ENCODE measurements at places on chromosomes 4 and X. TPM values are rescaled to one million over a fixed set of nuclear protein-coding genes. Genes with fewer than 3 reads are reported as not detected.

The PAGE2B gene
- total RNA-seq: not detected

DNA sequence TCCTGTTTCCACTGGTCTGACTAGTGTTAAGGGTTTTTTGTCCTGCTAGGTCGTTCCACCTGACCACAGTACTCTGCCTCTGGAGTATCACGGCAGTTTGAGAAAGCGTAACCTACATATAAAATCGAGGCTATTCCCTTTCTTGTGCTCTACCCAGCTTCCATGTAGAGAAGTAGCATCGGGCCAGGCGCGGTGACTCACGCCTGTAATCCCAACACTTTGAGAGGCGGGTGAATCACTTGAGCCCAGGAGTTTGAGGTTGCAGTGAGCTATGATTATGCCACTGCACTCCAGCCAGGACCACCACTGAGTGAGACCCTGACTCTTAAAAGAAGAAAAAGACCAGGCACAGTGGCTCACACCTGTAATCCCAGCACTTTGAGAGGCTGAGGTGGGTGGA, 7.5 kb downstream of the PPEF1 start:
- H3K27me3 ChIP-seq: no peaks in the 10 kb centered on the region
- H3K4me3 ChIP-seq: no peak overlapping the region
- no peak overlapping the region for H3K27ac ChIP-seq

GRCh38 chr4:163217505-163217904, 50.8 kb upstream of the NAF1 start:
- no peaks in the 10 kb centered on the region for H3K27me3 ChIP-seq
- H3K4me1 ChIP-seq: no peaks in the 10 kb centered on the region
- no peak overlapping the region for H3K27ac ChIP-seq
- no peak for DNase-seq

DNA sequence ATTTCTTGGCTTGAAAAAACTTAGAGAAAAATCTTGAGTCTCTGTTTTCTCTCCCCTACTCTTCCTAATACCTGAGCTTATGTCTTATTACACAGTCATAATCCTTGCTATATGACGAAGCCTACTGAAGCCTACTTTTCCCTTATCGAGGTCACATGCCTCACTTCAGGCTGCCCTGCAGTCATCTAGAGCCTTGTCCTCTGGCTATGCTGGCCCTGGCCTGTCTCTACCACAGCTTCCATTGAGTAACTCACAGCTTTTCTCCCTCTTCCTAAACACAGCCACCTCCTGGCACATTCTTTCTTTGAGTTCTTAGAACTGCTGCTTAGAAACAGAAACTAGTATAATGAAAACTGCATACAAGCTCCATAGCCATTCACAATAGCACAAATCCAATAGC, 1698.3 kb downstream of the STIM2 start:
- H3K4me3 ChIP-seq: no peak overlapping the region
- no peak for DNase-seq
- no peaks in the 10 kb centered on the region for H3K36me3 ChIP-seq
- H3K27ac ChIP-seq: no peak overlapping the region
- H3K4me1 ChIP-seq: no peaks in the 10 kb centered on the region

DNA sequence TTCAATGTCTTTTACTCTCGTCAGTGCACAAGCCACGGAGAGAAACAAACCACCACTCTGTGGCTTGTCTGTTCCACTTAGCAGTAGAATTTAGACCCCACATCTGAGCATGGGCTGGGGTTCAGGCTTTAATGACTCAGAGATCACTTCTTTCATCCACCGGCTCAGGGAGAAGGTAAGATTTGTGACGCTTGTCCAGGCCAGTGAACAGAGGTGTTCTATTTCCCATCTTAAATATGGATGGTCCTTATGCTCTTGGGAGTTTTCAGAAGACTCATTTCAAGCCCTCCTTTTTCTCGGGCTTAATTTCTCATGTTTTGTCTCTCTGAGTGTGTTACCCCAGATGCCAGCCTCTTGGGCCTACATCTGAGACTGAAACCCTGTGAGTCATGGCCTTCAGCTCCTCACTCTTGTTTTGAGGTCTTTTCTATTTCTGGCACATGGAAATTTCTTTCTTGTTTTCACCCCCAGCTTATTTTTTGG, 127.4 kb upstream of the SFRP2 start:
- no peaks in the 10 kb centered on the region for H3K36me3 ChIP-seq
- H3K4me3 ChIP-seq: no peak overlapping the region

GRCh38 chr4:162891788-162892707, 274.6 kb downstream of the NAF1 start:
- H3K27me3 ChIP-seq: no peaks in the 10 kb centered on the region
- H3K4me3 ChIP-seq: no peak overlapping the region
- DNase-seq: no peak
- H3K36me3 ChIP-seq: no peaks in the 10 kb centered on the region
- H3K4me1 ChIP-seq: no peaks in the 10 kb centered on the region

The HSFX1 gene
- 1.0 TPM for total RNA-seq

- H3K4me1 ChIP-seq: no peaks in the 10 kb centered on the region
- no peak overlapping the region for H3K4me3 ChIP-seq
- H3K36me3 ChIP-seq: no peaks in the 10 kb centered on the region
- no peak overlapping the region for H3K27ac ChIP-seq
Measured at GRCh38 chr4:79996851-79997250, 76.2 kb downstream of the ANTXR2 start.

The IL3RA gene
- total RNA-seq: 0.28 TPM

GRCh38 chr4:182205306-182205705, 37.9 kb upstream of the TENM3 start:
- no peak overlapping the region for H3K27ac ChIP-seq
- H3K4me3 ChIP-seq: no peak overlapping the region
- H3K27me3 ChIP-seq: no peaks in the 10 kb centered on the region
- no peaks in the 10 kb centered on the region for H3K4me1 ChIP-seq
- no peak for DNase-seq
- H3K36me3 ChIP-seq: no peaks in the 10 kb centered on the region

- no peaks in the 10 kb centered on the region for H3K4me1 ChIP-seq
- no peak overlapping the region for H3K27ac ChIP-seq
- no peaks in the 10 kb centered on the region for H3K36me3 ChIP-seq
- H3K27me3 ChIP-seq: no peaks in the 10 kb centered on the region
- no peak for DNase-seq
Measured at GRCh38 chrX:17376431-17377077, 1.6 kb downstream of the NHS start.

- no peak overlapping the region for H3K27ac ChIP-seq
- H3K4me3 ChIP-seq: no peak overlapping the region
- no peaks in the 10 kb centered on the region for H3K4me1 ChIP-seq
- no peak for DNase-seq
- H3K27me3 ChIP-seq: no peaks in the 10 kb centered on the region
Measured at GRCh38 chrX:135009057-135009610, 13.2 kb downstream of the RTL8B start.

The NR0B1 gene
- not detected for total RNA-seq

DNA sequence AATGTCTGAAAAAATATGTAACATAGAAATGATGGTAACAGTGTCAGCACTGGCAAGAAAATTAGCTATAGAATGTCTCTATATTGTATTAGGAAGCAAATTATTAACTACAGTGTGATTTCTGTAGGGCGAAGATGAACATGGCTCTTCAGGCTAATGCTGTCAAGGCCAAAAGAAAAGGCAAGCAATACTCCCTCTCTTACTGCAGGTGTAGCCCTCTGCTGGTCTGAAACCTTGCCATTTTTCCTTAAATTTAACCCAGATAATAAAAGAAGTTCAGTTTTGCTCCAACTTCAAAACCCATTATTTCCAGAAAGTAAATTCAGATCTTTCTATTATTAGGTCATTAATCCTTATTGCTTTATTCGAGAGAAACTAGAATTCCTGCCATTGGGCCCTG, 215.9 kb downstream of the LRBA start:
- no peaks in the 10 kb centered on the region for H3K36me3 ChIP-seq
- H3K27me3 ChIP-seq: no peaks in the 10 kb centered on the region
- no peak overlapping the region for H3K27ac ChIP-seq

DNA sequence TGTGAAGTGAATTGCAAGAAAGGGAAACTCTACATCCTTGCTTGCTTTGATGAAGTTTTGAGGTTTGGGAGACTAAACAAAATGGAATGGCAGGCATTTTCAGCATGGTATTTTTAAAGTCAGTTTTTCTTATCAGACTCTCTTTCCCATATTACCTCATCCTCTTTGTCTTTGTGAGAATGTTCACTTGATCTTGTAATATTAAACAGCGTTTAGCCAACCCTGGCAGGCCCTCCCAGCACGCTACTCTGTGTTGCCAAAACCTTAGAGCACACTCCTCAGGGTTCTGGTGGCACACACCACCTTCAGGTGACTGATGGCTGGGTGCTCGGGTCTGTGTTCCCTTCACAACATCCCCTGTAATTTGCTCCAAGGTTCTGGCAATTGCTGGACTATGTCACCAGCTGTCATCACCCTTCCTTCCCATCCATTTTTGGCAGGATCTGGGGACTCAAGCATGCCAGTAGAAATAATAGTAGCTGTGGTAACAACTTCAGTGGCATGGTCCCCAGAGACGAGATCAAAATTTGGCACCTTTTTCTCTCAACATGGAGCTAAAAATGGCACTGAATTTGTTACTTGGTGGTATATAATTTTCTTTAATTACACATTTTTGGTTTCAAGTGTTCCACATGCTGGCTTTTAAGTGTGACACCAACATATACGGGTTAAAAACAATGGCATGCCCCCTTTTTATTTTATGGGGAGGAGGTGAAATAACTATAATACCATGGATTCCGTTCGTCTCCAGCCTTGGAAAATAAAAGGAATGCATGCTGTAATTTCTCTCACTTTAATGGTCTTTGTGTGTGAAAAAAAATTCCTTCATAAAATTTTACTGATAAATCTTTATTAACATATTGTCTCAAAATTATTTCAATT, 273.1 kb downstream of the DCTD start:
- no peak overlapping the region for H3K27ac ChIP-seq
- no peaks in the 10 kb centered on the region for H3K4me1 ChIP-seq
- no peak overlapping the region for H3K4me3 ChIP-seq
- H3K36me3 ChIP-seq: no peaks in the 10 kb centered on the region
- no peaks in the 10 kb centered on the region for H3K27me3 ChIP-seq

DNA sequence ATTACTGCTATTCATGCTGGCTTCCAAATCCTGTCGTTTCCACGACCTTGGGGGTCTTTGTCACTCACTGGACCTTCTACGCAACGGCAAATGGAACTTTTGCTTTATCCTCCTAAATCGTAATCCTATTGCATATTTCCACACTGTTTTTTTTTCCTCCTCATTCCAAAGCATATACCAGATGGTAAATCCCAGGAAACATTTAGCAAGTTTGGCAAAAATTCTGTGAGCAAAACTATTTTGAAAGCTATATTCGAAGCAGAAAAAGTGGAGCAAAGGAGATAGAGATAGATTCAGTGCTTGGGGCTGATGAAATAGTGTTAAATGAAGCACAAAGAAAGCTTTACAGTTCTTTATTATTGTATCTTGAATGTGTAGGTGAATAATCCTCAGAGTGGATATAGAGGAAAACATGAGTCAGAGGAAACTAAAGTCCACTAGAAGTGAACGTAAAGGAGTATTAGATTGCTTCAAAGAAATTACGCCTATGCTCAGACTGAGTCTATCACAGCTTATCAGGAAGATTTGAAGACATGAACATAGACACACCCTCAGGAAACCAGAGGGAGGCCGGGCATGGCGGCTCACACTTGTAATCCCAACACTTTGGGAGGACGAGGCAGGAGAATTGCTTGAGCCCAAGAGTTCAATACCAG, 50.2 kb upstream of the FAM9A start:
- no peak overlapping the region for H3K27ac ChIP-seq
- DNase-seq: no peak
- H3K36me3 ChIP-seq: no peaks in the 10 kb centered on the region
- no peaks in the 10 kb centered on the region for H3K4me1 ChIP-seq
- H3K27me3 ChIP-seq: no peaks in the 10 kb centered on the region

DNA sequence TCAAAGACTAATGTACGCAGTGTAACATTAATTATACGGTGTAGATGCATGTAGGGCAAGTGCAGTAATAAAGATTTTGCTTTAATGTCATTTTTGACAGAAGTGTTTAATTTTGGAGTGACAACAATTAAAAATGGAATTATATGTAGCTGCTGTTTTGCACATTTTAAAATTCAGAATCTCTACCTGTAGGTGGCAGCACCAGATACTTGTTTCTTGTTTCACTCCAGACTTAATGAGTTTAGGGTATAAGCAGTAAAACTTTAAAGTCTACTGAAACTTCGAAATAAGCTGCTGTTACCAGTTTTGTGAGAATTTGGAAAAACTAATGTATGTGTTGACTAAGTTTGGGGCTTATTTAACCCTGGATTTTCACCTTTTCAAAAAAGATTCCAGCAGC, 144.9 kb downstream of the POLA1 start:
- no peaks in the 10 kb centered on the region for H3K4me1 ChIP-seq
- no peaks in the 10 kb centered on the region for H3K36me3 ChIP-seq
- no peaks in the 10 kb centered on the region for H3K27me3 ChIP-seq

The COL4A5 gene
- 8.3 TPM for total RNA-seq

DNA sequence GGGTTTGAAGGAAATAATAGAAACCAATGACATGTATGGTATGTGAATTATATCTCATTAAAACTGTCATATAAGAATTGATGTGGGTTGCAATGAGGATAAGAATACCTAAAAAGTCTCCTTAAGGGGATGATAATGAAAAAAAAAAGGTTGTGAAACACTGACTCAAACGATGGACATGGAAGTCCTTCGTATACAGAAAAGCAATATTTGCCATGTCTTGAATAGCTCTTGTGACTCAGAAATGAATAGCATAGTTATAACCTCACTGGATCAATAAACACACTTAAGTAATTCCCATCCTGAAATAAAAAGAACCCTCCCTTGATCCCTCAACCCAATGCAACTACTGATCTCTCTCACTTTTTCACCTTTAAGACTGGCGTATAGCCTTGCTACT, 89.7 kb downstream of the OPHN1 start:
- no peaks in the 10 kb centered on the region for H3K27me3 ChIP-seq
- H3K4me3 ChIP-seq: no peak overlapping the region
- DNase-seq: no peak
- no peaks in the 10 kb centered on the region for H3K4me1 ChIP-seq

The KDR gene
- total RNA-seq: 0.18 TPM

The MBTPS2 gene
- 13.5 TPM for total RNA-seq

DNA sequence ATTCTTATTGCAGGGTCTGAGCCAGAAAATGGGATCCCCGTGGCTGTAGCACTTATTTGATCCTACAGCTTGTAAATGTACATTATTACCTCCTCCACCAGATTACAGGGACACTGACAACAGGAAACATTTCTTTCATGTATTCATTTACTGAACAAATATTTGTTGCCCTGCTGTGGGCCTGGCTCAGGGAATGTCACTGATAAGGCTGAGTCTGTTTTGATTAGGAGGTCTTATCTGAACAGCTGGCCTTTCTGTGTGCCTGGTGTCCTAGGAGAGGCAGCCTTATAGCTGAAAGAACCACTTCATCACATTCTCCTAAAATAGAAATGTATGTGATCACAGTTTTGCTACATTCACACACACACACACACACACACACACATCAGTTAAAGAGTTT, 45.5 kb upstream of the PROM1 start:
- H3K4me1 ChIP-seq: no peaks in the 10 kb centered on the region
- H3K27ac ChIP-seq: no peak overlapping the region
- H3K36me3 ChIP-seq: no peaks in the 10 kb centered on the region

DNA sequence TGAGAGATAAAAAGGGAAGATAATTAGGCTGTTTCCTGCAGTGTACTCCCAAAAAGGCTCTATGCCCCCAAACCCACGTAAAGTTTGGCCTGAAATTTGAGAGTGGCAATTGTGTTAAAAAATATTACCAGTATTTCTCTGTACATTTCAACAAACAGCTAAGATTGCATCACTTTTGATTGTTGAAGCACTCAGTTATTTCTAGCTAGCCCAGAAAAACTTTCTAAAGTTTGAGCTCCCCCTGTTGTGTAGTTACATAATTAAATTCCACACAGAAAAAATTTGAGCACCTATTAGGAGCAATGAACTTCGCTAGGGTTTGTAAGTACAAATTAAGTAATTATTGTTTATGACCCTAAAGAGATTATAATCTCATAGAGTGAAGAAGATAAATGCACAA, 109.4 kb downstream of the DLG3 start:
- no peaks in the 10 kb centered on the region for H3K36me3 ChIP-seq
- DNase-seq: no peak
- no peaks in the 10 kb centered on the region for H3K27me3 ChIP-seq
- no peak overlapping the region for H3K4me3 ChIP-seq
